Cardiac fibroblast (primary cell): ENCODE measurements at places on chromosomes 13 and 19.

GRCh38 chr19:52945652-52946321 lies 16.9 kb downstream of the ZNF816 start:
- DNase-seq: no peak

GRCh38 chr19:35204799-35205732 lies 23.5 kb downstream of the FAM187B start:
- DNase-seq: no peak

DNA sequence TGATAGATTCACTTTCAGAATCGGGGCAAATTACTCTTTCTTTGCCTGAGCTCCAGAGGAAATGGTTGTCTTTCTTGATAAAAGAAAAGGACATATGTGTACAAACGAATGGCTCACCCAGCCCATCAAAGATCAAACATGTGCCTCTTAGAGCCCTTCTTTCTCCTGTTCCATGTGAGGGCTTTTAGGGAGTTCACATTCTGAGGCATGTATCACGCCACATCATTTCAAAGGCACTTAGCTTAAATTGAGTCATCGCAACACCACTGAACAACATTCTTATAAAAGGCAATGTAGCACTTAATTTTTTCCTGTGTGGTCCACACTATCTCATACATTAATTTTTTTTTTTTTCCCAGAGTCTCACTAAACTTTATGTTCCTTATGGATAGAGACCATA lies 521.0 kb downstream of the SUCLA2 start:
- peak; percentile 81 for DNase-seq

DNA sequence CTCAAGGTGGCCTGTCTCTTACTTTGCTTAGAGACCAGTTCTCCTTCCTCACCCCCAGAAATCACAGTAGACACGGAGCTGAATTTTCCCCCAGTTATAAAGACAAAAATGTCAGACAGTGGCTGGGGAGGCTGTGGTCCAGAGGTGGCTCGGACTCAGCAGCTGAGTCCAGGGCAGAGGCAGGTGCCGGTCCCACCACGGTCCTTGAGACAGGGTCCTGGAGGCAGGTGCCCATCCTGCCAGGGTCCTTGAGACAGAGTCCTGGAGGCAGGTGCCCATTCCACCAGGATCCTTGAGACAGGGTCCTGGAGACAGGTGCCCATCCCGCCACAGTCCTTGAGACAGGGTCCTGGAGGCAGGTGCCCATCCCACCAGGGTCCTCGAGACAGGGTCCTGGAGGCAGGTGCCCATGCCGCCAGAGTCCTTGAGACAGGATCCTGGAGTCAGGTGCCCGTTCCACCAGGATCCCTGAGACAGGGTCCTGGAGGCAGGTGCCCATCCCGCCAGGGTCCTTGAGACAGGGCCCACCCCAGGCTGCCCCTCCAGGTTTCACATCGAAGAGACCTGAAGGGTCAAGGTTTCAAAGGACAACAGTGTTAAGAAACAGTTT lies 23.1 kb downstream of the PEPD start:
- no peak for DNase-seq

DNA sequence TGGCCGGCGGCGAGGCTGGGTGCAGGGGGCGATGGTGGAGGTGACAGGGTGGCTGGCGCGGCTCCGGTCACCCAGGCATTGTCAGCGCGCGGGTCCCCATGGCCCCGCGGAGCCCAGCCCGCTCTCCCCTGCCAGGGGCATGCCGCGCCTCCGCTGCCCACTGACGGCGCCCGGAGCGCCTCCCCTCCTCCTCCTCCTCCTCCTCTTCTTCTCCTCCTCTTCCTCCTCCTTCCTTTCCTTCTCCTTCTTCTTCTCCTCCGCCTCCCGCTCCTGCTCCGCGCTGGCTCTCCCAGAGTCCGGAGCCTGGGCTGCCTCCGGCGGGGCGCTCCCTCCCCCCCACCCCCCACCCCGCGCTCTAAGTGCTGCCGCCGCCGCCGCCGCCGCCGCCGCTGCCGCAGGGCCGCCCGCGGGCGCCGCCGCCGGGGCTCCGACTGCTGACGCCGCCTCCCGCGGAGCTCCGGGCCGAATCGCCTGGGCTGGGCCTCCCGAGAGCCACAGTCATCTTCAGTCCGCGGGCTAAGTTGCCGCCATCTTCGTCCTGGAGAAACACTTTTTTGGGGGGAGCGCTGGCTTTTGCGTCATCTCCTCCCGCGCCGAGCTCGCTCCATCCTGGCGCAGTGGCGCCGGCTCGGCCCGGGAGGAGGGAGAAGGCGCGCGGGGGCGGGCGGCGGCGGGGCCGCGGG lies 348.3 kb downstream of the LIG4 start:
- peak; percentile 8 for DNase-seq

DNA sequence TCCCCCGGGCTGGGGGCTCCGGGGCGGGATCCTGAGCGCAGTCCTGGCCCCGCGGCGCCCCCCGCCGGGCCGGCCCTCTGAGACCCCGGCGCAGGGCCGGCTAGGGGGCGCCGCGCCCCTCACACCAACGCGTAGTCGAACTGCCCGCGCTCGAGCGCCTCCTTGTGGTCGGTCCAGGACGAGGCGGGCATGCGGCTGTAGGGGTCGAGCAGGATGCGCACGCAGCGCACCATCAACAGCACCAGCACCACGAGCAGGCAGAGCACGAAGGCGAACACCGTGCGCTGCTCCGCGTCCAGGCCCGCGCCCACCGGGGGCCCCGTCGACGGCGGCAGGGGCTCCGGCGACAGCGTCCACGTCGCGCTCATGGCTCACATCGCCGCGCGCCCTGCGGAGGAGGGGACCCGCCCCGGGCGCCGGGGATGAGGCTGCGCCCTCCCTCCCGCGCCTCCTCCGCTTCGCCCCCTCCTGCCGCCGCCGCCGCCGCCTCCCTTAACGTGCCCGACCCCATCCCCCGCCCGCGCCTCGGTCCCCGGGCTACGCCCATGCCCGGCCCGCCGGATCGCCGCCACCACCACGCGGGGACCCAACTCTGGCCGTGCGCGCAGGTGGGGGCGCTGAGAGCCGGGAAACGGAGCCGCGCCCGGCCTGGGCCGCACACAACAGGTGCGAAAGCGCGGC lies 624 bp downstream of the CTXN1 start:
- peak; percentile 73 for DNase-seq

DNA sequence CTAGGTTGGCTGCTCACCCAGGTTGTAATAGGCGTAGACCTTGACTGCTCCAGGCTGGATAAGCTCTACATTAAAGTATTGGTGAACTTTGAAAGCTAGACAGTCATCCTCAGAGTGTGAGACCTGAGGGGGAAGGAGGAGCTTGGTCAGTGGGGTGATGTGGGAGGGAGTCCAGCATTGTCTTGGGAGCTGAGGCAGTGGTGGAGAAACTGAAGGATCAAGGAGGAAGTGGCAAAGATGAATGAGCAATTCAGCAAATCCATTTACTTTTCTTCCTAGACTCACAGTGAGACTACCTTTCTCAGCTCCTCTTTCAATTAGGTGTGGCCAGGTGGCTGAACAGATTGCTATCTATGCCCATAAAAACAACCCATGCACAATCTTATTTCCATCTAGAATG lies 10.2 kb upstream of the TNFSF14 start:
- DNase-seq: peak; percentile 21

GRCh38 chr13:20359335-20359734 lies 127.2 kb upstream of the GJB6 start:
- peak; percentile 98 for DNase-seq

DNA sequence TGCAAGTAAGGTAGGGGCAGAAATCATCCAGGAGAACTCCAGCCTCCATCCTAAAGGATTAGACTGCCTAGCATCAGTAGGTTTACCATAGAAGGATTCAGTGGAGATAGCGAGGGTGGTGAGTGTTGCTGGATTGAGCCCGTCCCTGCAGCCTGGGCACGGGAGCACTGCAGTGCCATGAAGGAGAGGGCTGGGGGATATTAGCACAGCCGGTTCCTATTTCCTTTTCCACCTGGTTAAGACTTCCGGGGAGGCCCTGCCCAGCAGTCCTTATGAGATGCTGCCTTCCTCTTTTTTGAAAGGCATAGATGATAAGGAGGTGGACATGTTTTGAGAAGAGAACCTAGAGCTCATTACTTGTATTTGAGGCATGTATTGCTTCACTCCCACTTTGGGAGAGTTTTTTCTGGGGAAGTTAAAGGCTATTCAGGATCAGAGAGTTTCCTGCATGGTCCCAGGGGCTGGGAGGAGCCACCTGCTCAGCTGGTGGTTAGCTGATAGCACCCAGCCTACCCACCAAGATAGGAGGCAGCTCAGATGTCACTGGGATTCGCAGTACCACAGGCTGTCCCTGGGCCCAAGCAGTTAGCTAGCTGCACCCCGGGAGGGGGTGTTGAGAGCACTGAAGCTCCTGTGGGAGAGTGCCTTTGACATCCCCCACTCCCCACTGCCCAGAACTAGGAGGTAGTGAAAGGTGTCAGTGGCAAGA lies 17.2 kb downstream of the ACTN4 start:
- DNase-seq: no peak

DNA sequence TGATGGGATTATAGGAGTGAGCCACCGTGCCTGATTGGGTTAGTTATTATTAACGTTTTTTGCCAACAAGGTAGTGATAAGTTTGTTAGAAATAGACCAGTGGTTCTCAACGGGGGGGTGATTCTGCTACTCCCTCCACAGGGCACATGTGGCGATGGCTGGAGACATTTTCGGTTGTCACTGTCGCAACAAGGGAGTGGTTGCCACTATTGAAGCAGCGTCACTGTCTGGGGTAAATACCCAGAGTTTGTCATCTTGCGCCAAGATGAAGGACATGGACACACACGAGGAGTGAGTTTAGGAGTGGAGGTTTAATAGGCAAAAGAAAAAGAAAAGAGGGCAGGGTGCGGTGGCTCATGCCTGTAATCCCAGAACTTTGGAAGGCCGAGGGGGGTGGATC lies 18.9 kb downstream of the ADGRE3 start:
- no peak for DNase-seq
